Activated CD8-positive, alpha-beta memory T cell treated with anti-CD3 and anti-CD28 coated beads for 1 hour (primary cell): ENCODE measurements at places on chromosomes 4 and X.

DNA sequence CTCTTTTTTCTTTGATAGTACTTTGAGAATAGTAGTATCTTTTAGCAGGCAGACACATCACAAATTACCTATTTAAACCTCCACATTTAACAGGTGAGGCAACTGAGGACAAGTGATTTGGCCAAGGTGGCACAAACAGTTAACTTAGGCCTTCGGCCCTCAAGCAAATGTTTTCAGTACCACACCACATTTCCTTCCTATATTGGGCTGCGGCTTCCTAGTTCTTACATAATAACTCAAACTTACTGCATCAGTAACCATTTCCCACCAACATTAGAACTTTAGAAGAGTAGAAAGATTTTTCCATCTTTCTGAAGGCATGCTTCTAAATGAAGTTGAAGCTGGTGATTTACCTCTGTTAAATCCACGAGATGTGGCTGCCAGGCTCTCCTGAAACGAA is 63.2 kb upstream of the SLC4A4 start:
- no peak for DNase-seq

- DNase-seq, result no peak
Measured at GRCh38 chr4:105283501-105283900, 136.8 kb downstream of the TET2 start.

GRCh38 chr4:8745826-8746225 is 125.8 kb downstream of the HMX1 start:
- DNase-seq, result no peak

DNA sequence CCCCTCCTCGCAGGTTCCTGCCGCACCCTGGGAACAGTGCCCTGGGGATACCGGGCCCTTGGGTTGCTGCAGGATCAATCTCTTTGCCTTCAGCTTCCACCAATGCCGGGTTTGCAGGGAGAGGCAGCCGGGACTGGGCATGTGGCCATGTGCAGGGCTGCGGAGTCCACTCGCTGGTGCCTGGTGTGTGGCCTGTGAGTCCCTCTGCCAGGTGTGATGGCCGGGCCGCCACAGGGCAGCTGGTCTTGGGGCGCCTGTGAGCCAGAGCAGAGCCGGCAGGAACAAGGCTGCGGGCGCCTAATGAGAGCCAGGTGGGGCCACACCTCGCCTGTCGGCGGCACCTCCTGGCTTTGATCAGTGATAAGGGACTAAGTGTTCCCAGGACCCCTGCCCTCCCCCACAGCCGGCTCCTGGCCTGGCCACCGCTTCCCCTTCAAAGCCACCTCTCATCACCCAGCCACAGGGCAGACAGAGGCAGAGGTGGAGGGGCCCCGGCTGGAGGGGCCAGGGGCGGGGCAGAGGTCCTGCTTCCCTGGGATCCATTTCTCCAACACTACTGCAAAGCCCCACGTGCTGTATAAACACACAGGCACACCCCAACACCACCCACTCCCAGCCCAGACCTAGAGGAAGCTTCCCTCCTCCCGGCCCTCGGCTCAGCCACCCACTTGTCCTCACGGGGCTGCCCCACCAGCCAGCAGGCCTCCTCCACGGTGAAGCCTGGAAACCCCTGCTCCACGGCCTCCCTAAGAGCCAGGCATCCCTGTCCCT is 132.7 kb downstream of the CPZ start:
- DNase-seq, result no peak

GRCh38 chr4:67765928-67766327 is 11.7 kb upstream of the GNRHR start:
- no peak for DNase-seq

DNA sequence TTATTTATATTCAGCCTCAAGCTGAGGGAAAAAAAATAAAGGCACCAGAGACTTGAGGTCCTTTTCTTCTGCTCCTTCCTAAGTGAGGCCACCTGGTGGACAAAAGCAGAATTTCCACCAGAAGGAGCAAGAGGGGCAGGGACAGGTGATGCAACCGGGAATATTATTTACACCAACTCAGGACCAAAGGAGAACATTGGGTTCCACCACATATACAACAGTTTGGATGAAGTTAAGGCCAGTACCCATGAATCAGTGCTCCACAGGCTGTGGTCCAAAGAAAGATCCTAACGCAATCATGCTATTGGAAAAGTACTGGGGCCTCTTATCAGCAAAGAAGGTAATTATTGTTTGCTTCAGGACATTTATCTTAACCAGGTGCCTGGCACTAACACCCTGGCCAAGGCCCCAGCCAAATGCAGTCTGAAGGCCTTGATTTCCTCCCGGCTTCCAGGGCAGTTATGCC is 57.4 kb downstream of the TSC22D3 start:
- peak; percentile 36 for DNase-seq

GRCh38 chr4:43587758-43588157 is 695.2 kb downstream of the GRXCR1 start:
- no peak for DNase-seq

DNA sequence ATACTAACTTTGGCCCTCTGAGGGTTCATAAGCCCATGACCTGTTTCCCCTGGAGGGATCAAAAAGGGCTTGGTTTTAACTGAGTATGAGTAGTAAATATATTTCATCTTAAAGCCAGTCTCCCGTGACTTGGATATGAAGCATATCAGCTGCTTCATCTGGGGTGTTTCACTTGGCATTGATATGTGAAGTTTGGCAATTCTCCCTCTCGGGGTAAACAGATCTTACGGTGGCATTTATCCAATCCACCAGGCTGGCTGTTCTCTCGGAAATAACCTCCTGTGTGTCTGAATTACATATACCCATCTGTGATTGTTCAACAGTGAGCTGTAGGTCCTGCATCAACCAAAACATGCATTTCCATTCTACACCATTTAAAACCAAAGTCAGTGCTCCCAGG is 130.7 kb downstream of the ADAM29 start:
- no peak for DNase-seq

- DNase-seq, result no peak
Measured at GRCh38 chrX:16923157-16923556, 23.3 kb upstream of the REPS2 start.

DNA sequence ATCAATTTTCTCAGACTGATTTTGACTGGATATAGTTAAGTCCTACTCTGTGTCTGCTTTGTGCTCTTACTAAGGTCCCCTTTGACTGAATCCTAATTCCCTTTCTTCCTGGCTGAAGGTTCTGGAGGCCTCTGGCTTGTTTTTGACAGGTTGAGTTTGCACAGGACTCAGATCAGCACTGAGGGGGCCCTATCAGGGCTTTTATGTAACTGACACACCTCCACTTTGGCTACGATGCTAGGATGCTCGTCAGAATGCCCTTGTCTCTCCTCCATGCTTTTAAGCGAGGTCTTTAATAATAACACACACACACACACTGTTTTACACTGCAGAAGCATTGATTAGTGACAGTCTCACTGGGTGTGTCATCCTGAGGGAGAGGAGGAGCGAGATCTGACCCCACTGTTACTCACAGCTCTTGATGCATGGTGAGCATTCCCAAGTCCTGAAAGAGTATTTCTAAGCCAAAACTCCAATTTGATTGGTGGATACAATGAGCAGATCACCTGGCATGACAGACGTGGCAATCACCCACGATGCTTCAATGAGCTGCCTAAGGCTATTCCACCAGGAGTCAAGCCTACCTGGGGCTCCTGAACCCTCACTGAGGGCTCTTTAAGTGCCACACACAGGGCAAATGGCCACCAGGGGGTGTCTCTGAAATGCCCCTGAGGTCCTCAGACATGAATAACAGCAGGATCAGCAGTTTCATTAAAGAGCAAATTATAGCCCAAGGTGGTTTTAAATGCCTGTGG is 130.4 kb upstream of the CPEB2 start:
- DNase-seq, result no peak

DNA sequence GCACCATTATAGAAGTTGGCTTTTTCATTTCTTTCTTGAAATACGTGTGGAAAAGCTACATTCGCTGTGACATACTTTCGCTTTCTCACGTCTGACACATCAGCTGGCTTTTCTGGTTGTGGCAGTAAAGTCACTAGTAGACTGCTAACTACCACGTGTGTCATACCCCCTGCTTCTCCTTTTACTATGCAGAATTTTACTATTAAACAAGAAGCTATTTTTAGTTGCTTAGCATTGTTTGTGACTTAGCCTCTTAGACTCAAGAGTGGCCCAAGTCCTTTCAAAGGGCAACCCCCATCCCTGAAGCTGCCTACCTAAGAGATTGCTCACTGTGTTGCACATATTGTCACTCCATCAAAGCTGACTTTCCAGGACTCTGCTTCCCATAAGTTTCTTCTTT is 2.1 kb upstream of the IL2 start:
- no peak for DNase-seq

DNA sequence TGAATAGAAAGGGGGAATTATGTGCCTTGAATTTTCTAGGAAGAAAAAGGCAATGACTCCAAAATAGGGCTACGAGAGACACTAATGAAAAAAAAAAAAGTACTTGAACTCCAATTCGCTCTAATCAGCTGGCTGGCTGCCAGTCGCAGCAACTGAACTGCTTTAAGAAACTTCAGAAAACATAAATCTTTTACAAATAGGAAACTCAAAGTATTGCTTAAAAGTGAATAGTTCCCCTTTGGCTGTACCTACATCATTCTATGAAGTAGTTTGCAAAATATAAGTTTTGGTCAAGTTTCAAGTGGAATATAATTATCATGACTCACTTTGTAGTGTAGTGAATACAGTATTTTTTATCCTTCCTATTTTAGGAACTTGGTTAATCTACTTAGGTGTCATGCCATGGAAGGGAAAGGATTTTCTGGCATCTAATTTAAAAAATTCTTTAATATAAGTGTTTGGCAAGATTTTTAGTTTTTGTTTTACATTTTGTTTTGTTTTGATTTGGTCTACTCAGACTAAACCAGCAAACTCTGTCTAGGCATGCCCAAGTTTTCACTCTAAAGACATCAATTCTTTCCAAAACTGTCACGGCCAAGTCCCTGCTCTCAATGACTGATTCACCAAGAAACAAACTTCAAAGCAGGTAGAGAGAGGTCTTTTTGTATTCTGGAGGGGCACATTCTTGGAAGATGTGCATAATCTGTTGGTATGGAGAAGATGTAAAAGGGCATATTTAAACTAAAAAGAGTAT is 382.4 kb upstream of the GALNT7 start:
- no peak for DNase-seq

- DNase-seq, result no peak
Measured at GRCh38 chrX:20224814-20225487, 41.8 kb downstream of the RPS6KA3 start.
